ENCODE measurements at places on chromosomes 2 and 18.

GRCh38 chr18:54140641-54141040, 83.8 kb downstream of the MBD2 start:
- DNase-seq = no peak

GRCh38 chr2:56109994-56110393, 73.8 kb upstream of the CCDC85A start:
- DNase-seq = no peak

DNA sequence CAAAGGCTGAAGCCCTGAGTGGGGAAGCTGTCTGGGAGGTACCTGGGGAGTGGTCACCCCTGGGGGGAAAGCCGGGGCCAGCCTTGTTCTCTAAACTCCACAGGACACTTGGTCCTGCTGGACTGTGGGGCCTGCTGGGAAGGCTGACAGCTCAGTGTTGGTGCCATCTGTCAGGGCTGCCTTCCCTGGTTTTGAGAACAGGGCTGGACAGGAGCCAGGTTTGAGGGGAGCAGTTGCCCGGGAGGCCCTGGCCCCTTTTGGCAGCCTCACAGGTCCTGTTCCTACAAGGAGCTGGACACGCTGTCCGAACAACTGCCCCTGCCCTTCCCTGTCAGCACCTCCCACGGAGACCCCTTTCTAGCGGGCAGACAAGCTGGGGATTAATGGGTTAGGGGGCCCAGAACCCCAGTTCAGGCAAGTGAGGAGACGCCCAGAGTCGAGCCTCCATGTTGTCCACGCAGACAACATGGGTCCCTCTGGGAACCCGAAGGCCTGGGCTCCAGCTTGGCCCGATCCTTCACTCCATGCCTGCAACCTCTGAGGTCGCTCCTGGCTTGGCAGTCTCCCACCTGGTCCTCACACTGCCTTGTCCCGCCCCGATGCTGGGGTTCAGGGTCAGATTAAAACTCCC, 40.8 kb downstream of the ATOH8 start:
- no peak for DNase-seq

- no peak for DNase-seq
These were observed 521.8 kb upstream of the ID2 start for GRCh38 chr2:8159966-8160603.

- DNase-seq = no peak
These were observed 691.4 kb upstream of the FSHR start for GRCh38 chr2:49845671-49846070.

DNA sequence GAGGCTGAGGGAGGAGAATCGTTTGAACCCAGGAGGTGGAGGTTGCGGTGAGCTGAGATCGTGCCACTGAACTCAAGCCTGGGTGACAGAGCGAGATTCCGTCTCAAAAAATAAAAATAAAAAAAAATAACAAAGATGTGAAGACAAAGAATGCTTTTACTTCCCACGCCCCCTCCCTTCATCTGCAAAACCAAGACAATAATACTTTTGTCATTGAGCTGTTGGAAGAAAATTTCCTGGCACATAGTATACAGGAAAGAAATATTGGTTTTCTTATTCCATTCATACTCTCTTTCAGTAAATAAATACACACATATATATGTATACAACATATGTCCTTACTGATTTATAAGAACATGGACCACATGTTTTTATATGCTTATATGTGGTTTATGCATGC, 12.2 kb downstream of the GREB1 start:
- DNase-seq = no peak

DNA sequence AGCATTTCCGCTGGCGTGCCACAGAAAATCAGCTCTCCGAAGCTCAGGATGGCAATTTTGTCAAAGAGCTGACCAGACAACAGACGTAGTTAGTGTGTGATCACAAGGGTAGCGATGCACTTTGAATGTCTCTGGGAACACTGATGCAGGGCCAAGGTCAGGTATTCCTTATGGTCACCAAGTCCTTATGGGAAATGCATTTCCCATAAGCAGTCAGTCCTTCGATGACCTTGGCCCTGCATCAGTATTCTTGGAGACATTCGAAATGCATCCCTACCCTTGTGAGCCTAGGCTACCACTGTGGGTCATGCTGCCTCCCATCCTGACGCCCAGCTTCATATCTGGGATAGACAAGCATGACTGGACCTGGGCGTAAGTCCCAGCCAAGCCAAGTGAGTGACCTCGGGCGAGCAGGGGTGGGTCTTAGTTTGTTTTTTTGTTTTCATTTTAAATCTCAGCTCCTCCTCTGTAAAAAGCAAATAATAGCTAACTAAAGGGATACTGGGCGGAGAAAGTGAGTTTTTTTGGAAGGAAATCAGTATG, 13.6 kb downstream of the ABCG5 start:
- no peak for DNase-seq

DNA sequence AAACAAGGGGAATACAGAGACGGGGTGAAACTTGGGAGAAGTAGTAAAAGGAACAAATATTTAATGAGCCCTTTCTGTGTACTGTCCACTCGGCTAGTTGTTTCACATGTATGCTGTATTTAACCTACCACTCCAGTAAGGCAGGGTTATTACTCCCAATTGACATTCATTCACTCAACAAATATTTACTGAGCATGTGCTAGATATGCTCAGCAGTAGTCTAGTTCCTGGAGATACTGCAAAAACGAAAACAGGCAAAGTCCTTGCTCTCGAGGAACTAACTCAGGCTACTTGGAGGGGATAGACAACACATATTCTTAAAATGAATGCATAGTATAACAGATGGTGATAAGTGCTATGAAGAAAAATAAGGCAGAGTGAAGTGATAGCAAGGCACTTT, 207.3 kb downstream of the SS18 start:
- no peak for DNase-seq

DNA sequence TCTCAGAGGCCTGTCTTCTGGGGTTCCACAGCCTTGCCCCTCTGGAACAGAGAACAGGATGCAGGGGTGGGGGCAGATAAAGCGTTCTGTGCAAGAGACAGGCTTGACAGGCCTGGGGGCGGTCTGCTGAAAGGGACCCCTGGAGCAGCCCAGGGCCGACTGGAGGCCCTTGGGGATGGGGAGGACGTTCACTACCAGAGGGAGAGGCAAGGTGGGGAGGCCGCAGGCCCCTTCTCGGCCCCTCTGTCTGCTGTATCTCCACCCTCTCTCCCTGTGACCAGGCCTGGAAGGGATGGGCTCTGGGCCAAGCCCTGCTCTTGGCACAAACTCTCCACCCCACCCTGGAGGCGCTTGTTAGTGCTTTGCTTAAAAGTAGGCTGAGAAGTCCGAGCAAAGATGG, 27.3 kb upstream of the INHBB start:
- no peak for DNase-seq

DNA sequence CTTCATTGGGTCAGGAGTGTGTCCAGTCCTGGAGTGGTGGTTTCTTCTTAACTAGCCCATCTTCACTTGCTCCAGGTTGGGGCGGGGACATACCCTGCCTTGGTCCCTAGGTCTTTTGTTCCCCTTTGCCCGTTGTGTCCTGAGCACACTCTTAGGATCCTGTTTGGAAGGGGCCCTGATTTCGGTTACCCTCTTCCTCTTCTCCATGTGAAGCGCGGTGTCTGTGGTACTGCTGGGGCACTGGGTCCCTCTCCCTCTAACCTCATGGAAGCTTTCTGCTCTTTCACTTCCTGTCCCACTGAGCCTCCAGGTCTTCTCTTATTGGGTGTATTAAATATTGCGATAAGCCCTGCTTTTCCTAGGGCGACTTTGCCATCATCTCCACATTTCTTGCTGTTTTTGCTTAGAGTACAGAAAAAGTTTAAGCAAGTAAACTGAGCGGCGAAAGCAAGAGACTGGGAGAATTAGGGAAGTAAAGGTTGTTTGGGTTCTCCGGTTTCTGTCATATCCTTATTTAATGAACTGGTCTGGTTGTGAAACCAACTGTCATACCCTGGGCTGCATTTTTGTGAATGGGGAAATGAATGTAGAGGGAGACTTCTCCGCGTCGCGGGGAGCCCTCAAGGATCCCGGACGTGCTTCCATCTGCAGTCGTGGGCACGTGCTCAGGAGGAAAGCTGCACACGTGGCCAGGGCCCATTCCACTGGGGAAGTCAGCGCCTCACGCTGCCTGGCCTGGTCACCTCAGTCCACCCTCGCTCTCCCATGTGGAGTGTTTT, 73.8 kb upstream of the B3GNT7 start:
- DNase-seq = no peak

DNA sequence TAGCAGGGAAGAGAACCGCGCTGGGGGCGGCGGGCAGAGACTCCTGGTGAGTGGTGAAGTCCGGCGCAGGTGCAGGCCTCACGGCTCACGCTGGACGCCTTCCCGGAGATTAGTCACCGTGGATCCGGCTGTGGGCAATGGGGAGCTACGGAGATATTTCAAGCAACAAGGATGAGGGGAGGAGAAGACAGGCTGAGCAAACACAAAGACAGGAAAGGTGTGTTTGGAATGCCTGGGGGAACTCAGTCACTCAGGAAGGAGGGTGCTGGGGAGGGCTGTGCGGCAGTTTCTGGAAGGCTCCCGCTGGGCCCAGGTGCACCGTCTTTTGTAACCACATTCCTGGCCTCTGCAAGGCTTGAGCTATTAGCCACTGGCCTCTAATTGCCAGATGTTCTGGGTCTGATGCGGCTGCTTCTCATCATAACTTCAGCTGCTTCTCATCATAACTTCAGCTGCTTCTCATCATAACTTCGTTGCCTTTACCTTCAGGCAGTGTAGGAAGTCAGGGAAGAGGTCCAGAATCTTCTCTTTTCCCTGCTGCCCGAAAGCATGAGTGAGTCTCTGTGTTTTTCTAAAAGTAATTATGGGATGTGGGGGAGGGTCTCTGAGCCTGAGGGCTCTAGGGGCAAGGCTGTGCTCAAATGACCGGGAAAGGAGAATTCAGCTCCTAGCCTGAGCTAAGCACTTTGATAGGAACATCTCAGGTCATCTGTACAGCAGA, 118.9 kb downstream of the PXDN start:
- no peak for DNase-seq

- DNase-seq = no peak
These were observed 625.2 kb downstream of the IRS1 start for GRCh38 chr2:226174390-226174789.

- DNase-seq = no peak
These were observed 152.8 kb upstream of the RIOK3 start for GRCh38 chr18:23300231-23300805.

DNA sequence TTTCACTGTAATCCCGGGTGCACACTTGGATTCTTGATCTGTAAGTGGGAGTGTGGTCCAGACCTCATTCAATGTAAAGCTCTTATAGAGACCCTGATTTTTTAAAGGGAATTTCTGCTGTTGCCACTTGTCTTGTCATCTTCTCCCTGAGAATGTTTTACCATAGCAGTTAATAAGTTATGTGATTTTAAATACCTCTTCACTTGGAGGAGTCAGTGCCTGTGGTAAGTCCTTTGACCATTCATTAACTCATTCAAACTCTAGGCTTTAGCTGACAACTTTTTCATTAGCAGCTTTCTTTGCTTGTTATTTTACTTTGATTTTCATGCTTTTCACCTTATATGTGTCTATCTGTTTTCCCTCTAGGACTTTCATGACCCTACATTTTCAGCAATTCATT, 51.3 kb downstream of the FMNL2 start:
- no peak for DNase-seq

GRCh38 chr2:184685999-184686841, 87.9 kb downstream of the ZNF804A start:
- DNase-seq = no peak

Data from stimulated activated CD8-positive, alpha-beta memory T cell treated with anti-CD3 and anti-CD28 coated beads, Interleukin-4, amount 100 ng/mL, for 4 hours (primary cell).